Activated CD4-positive, alpha-beta T cell treated with anti-CD3 and anti-CD28 coated beads for 48 hours (primary cell): ENCODE measurements at places on chromosomes 2 and 18.

DNA sequence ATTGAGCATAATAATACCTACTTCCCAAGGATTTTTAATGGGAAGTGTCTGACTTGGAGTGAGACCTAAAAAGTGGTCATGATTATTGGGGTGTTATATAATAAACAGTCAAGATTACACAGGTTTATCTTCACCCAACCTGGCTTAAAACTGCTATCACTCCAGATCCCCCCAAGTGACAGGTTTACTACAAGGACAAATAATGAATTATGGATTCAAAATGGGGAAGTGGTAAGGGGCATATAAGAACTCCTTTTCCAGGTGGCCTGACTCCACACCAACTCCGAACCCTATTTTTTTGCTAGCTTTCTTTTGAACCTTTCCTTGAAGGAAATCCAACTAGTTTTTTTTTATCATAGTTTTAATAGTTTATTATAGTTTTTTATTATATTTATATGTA is 663.0 kb upstream of the FANCL start:
- DNase-seq: no peak

DNA sequence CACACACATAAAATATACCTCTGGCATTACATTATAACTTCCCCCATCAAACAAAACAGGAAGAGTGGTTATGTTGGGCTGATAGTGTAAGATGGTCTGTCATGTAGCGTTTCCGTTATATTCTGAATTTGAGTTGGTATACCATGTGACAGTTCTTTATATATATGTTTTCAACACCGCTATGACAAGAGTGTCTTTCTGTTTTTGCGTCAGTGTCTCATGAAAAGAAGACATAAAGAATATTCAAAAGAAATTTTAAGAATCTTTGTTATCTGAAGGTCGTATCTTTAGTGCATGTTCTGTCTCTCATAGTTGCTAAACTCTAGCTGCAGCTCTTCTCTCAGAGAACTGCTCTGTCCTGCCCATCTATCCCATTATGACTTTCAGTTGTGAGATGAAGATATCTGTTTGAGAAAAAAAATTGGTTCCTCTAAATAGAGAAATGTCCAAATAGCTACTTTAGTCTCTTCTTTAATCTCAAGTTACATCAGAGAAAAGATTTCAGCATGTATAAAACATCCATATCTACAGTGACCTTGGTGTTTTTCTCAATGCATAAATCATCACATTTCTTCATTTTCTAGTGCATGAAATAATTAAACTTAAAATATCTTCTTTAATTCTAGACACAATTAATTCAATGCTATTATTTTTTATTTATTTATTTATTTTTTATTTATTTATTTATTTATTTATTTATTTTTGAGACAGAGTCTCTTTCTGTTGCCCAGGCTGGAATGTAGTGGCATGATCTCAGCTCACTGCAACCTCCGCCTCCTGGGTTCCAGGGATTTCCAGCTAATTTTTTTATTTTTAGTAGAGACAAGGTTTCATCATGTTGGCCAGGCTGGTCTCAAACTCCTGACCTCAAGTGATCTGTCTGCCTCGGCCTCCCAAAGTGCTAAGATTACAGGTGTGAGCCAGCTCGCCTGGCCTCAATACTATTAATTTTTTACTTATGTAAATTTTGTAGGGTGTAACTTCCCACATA is 24.3 kb upstream of the PSME4 start:
- DNase-seq: no peak

DNA sequence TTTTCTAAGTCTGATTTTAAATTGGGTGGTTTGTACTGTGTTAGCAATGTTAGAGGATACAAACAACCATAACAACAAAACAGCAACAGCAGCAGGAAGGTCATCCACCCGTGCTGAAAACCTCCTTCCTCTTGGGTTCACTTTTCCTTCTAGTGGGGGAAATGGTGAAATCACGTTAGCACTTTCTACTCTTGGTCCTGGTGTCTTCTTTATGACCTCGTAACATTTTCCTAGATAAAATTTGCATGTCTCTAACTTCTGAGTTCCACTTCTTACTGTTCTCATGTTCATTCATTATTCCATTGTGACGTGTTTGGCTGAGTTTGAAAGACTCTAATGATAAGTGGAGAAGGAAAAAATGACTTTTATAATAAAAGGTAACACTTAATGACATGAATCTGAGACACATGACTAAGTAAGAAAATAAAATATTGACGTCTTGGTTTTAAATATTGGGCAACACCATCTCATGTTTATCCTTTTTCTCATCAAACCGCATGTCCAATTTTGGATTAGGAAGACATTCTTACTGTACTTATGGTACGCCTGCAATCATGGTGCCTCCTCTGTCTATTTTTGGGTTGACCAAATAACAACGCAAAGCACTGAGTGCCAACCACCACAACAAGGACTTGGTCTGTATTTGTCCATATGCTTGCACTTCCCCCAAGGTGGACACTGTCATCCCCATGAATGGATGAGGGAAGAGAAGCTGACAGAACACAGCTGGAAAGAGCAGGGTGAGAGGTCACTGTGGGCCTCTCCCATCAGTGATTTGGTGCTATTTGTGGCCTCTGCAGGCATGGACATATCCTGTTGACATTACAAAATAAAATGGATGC is 25.7 kb upstream of the IL1R1 start:
- no peak for DNase-seq

DNA sequence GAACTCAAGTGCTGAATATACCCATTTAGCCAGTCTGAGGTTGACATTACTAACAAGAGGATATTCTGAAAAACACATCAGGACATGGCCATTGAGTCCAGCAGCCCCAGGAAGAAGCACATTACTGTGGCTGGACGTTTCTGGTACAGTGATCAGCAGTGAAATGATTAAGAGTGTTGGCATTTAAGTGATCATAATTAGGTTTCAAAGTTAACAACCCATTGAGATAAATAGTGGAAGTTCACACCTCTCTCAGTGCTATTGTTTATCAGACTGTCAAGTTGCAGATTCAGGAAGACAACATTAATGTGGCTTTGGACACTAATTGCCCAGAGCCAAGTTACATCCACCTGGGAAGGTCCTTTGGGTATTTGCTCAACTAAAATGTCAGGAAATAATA is 139.5 kb upstream of the GAREM1 start:
- DNase-seq: no peak

DNA sequence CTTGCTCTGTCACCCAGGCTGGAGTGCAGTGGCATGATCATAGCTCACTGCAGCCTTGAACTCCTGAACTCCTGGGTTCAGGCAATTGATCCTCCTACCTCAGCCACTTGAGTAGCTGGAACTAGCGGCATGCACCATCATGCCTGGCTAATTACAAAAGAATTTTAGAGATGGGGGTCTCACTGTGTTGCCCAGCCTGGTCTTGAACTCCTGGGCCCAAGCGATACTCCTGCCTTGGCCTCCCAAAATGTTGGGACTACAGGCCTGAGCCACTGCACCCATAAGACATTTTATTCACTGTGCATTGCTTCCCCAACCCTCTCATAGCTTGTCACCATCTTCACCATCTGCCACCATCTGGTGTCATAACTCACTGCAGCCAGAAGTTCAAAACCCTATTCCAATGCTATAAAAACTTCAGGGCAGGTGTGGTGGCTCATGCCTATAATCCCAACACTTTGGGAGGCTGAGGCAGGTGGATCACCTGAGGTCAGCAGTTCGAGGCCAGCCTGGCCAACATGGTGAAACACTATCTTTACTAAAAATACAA is 78.7 kb downstream of the NCAPH start:
- no peak for DNase-seq

- peak; percentile 50 for DNase-seq
Observed at GRCh38 chr2:230447455-230448451, 31.8 kb downstream of the SP100 start.

- DNase-seq: no peak
Observed at GRCh38 chr2:136175466-136175865, 57.5 kb upstream of the CXCR4 start.

DNA sequence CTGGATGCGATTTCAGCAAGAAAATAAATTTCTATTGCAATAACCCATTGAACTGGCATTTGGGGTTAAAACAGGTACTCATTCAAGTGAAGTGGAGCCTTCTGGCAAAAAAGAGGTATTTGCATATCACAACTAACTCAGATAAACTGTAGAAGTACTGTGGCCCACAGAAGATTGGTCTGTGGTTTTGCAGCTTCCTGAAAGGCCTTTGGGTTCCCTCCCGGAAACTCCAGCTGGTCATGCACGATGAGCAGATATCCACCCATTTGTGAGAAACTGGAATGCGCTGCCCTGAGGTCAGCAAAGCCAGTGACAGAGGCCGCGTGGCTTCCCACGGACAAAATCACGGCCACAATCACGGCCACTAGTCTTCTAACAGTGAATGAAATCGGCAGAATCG is 106.3 kb downstream of the EPHA4 start:
- DNase-seq: peak; percentile 3

GRCh38 chr2:49236316-49236715 is 82.0 kb upstream of the FSHR start:
- DNase-seq: no peak

GRCh38 chr2:172431463-172431862 is 4.1 kb downstream of the ITGA6 start:
- no peak for DNase-seq

DNA sequence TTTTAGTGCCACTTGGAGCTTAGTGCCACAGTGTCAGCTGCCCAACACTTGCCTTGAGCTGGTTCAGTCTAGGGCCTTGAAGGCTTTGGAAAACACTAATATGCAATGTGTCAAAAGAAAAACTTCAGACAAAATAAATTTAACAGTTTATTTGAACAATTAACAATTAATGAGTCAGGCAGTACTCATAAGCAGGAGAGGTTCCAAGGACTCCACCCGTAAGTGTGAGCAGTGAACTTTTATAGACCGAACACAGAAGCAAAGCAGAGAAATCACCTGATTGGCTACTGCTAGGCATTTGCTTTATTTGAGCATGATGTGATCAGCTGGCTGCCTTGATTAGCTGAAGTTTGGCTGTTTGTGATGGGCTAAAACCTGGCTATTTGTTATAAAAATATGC is 49.5 kb upstream of the TBC1D8 start:
- DNase-seq: no peak

- no peak for DNase-seq
Observed at GRCh38 chr18:61127714-61128467, 205.3 kb upstream of the CDH20 start.

DNA sequence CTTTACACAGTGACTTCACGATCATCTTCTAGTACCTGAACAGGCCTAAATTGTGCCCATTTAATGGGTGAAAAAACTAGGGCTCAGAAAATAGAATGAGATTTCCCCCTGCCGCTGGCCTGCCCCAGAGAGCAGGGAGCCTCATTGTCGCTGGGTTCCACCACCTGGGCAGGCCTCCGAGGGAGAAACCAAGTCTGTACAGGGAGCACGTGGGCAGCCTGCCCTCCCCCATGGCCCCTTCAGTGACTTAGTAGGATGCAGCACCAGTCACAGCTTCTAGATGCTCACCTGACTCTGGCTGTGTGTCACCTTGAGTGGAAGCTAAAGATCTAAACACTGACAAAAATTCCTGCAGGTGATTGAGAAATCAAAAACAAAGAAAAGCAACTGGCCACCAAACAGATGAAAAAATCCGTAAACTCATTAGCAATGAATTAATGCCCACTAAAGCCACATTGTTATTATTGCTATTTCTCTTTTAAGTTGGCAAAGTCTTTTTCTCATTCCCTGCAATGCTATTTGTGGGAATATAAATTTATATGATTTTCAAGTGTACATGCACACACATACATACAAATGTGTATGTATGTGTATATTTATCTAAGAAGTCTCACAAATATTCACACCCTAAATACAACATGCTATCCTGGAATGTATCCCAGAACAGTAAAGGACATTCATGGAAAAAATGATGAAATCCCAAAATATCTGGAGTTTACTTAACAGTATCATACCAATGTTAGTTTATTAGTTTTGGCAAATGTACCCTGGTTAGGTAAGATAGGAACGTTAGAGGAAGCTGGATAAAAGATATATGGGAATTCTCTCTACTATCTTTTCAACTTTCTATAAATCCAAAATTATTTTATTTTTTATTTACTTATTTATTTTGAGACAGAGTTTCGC is 18.7 kb upstream of the ASPRV1 start:
- no peak for DNase-seq

DNA sequence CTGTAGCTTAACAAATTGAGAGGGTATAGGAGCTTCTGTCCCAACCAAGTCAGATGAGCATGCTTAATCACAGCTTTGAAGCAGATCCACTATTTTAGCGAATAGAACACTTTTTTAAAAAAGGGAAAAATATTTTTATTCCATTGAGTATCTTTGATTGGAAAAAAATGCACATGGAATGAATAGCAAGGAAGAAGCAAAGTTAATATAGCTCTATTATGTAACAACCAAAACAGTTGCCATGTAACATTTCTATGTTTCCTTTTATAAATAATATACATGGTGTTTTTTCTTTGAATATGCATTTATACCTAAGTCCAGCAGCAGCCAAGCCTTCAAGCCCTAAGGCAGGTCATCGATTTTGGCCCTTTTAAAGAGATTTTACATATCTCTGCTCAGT is 21.4 kb upstream of the SPTBN1 start:
- DNase-seq: no peak

- no peak for DNase-seq
Observed at GRCh38 chr18:58865701-58866065, 1.0 kb downstream of the ZNF532 start.

DNA sequence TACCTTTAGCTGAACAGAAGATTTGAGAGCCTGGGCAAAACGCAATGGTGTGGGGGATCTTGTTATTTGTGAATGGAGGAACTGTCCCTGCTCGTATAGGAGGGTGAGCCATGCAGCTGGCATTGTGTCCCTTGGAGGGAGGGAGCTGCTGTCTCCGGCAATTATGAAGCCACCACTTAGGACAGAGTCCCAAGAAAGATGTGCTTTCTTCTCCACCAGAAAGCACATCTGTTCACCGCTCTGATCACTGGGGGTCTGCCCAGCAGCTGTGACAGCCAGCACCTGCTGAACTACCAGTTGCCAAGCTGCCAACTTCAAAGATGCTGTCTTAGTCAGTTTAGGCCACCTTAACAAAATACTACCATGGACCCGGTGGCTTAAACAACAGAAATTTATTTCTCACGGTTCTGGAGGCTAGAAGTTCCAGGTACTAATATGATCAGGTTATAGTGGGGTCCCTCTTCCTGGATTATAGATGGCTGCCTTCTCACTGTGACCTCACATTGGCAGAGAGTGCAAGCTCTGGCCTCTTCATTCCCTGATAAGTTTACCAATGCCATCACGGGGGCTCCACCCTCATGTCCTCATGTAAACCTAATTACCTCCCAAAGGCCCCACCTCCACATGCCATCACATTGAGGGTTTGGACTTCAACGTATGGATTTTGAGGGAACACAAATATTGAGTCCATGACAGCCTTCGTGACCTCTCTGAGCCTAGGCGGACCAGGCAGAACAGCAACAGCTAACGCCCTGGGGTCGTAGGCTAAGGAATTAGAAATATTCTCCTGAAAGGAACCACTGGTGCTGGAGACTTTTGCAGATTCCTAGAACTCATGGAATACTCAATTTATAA is 148.3 kb downstream of the RHBDD1 start:
- DNase-seq: no peak
